ENCODE measurements at places on chromosomes 11 and 22.

DNA sequence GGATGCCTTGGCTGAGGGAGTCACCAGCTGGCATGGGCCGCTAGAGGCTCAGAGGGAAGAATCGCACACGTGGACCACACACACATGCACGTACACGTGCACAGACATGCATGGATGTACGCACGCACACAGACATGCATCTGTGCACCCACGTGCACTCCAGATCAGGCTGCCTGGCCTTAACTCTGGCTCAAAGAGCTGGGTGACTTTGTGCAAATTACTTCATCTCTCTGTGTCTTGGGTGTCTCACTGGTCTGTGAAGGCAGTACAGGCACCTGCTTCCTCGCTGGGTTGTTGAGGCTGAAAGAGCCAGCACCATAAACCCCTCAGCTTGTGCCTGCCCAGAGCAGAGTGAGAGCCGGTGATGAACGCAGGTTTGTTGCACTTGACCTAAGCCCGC lies 28.7 kb downstream of the TMPRSS6 start:
- no peak for DNase-seq

DNA sequence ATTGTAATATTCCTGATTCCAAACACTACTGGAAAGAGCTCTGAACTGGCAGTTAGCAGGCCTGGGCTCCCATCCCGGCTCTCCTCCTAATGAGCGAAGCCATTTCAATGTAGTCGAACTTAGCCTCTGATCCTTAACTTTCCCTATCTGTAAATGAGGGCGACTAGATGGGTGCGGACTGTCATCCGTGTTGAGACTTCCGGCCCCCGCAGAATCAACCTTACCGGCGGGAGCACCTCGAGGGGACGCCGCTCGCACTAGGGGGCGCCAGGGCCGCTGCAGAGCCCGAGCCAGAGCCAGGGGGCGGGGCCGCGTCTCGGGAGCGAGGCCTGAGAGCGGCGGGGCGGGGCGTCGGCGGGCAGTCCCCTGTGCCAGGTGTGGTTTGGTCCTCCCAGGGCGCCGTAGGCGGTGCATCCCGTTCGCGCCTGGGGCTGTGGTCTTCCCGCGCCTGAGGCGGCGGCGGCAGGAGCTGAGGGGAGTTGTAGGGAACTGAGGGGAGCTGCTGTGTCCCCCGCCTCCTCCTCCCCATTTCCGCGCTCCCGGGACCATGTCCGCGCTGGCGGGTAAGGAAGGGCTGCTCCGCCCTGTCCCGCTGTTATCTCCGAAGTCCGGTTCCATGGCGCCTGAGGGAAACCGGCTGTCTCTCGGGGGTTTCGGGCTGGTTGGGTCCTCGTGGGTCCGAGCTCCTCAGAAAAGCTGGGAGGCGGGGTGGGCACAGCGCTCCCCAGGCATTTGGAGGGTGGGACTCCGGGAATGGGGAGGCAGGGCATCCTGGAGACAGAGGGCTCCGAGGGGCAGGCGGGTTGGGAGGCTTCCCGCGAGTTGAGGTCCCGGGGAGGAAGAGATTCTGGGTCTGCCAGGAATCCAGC lies at the start of gene LIMK2:
Gene LIMK2, plus strand, starts transcription at position 437 of the 869 bp plus-strand sequence. Its CDS starts 111 bp downstream, at position 548.
- DNase-seq, result peak; percentile 96

GRCh38 chr11:126518071-126518971 lies 162.8 kb downstream of the ST3GAL4 start:
- DNase-seq, result no peak

- no peak for DNase-seq
These were observed 5.1 kb downstream of the CARS1 start for GRCh38 chr11:3052109-3052479.

GRCh38 chr22:50102946-50103345 lies 13.1 kb downstream of the MOV10L1 start:
- DNase-seq, result no peak

DNA sequence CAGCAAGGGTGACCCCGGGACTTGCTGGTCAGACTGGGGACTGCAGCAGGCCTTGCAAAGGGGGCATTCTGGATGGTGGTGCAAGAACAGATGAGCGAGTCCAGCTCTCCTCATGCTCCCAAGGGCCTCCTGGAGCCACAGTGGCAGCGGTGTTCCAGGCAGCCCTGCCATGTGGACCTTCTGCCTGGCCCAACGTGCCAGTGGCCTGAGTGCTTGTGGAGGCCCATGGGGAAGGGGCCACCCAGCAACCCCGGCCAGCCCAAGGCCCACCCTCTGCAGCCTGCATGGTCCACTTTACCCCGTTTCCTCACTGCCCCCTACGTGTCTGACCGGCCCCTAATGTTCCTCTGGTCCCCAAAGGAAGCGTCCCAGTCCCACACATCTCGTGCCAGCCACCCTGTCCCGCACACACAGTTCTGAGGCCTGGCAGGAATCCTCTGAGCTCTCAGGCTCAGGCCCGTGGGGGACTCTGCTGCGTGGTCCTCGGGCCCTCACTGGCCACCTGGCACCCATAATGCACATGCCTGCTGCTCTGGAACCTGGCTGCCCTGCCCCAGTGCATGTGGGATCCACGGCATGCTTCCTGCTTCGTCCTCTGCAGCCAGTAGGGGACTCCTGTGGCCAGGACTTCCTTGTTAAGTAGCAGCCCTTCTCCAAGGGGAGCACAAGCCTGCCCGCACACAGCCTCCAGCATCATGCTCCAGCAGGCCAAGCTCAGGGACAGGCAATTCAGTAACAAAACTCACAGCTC lies 85.5 kb downstream of the DGCR2 start:
- no peak for DNase-seq
